ENCODE measurements at places on chromosomes 12 and 14.

GRCh38 chr12:110093631-110094311 is 30.4 kb upstream of the IFT81 start:
- no peak for DNase-seq

GRCh38 chr14:62994096-62994495 is 51.2 kb downstream of the KCNH5 start:
- no peak for DNase-seq

DNA sequence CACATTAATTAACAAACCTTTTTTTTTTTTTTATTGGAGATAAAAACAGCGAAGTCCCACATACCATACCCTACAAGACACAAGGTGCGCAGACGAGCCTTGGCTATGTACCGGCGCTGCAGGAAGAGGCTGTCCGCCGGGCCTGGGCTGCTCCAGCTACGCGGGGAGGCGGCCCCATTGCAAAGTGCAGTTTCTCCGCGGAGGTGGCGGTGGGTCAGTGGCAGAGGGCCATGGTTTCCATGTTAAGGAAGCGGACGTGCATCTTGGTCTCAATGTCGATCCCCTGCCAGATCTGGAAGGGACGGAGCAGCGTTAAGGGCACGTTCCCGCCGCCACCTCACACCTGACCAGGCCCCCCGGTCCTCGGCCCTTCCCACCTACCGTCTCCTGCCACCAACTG is 60.3 kb downstream of the TESC start:
- DNase-seq, result no peak

GRCh38 chr12:59735231-59735630 is 139.4 kb downstream of the SLC16A7 start:
- no peak for DNase-seq
